Activated gamma-delta T cell treated with anti-CD3 and anti-CD28 coated beads, Interleukin-2, amount 50 U/mL, for 16 hours (primary cell): ENCODE measurements at places on chromosomes 1 and 21.

DNA sequence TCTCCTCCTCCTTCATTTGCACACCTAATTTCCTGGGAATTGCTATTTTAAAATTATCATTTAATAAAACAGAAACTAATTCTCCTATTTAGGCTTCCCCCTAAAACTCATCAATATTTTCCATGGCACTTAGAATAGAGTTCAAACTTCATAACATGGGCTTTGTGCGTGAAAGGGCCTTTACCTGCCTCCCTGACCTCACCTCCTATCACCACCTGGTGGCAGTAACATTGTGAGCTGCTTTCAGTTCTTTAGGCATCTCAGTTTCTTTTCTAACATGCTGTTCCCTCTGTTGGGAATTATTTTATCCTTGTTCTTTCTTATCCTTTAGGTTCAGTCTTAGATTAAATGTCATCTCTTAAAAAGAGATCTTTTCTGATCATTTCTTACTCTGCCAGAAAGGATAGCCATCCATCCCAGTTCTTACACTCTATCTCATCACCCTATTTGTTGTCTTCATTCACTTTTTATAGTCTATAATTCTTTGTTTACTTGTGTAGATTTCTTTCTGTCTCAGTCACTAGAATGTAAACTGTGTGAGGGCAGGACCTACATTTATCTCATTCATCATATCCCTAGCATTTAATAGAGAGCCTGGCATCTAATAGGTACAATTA, 133.8 kb upstream of the KIAA1614 start:
- DNase-seq, result no peak

GRCh38 chr1:35500439-35500838, 56.8 kb downstream of the KIAA0319L start:
- no peak for DNase-seq

GRCh38 chr1:217948741-217949140, 317.6 kb downstream of the SPATA17 start:
- no peak for DNase-seq

DNA sequence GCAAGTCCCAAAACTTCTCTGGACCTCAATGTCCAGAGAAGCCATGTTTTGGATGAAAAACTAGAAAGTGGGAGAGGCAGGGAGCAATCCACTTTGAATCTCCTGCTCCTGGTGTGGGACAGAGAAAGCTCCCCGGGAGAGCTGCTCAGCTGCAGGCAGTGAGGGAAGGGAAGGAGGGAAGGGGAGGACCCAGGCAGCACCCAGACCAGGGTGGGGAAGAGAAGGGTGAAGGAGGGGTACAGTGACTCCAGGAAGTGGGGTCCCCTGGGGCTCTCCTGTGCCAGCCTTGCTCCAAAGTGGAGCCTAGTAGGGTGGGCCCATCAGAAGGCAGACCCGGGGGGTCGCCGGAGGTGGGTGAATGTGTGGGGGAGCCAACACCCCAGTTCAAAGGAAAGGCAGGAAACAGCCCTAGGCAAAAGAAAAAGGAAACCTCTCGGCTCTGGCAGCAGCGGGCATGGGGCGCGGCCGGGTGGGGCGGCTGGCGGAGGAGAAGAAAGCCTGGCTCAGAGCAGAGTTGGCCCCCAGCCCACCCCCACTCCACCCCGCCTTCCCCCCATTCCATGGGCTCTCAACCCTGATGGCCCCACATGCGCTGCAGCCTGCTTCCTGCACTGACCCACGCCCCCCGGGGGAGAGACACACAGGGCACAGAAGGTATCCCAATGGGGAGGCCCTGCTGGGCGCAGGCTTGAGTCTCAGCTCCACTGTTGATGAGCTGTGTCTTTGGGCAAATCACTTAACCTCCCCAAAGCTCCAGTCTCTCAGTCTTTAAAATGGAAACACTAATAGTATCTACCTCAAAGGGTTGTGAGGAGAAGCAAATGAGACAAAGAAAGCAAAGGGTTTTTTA, 5.7 kb downstream of the LGR6 start:
- DNase-seq, result no peak

- DNase-seq, result no peak
These were observed 216.6 kb upstream of the EDN2 start for GRCh38 chr1:41700986-41701535.

- no peak for DNase-seq
These were observed 93.9 kb downstream of the STUM start for GRCh38 chr1:226642421-226642820.

- DNase-seq, result no peak
These were observed 31.8 kb downstream of the GADD45A start for GRCh38 chr1:67716800-67717199.

- DNase-seq, result no peak
These were observed at the start of gene PTPRC for GRCh38 chr1:198638894-198639635. PTPRC (plus strand) TSS chr1:198639040; CDS start chr1:198639269, 229 bp downstream.

DNA sequence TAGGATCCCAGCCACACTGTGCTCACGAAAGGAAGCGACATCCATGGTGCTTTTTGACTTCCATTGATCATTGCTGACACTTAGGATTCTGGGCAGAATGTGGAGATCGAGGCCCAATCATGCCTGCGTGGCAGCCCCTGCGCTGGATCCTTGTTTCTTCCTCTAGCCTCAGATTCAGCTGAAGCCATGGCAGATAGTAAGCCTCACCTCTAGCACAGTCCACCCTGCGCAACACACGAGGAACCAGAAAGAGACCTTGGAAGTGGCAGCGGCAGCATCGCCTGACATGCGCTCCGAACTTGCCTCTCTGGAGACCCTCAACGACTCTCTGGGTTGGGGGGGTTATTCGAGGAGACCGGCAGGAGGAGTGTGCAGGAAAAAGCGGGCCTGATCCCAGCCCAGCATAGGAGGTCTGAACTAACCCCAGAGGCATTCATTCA, 10.6 kb downstream of the HLX start:
- DNase-seq, result no peak

GRCh38 chr1:115071012-115071664, 18.2 kb downstream of the TSPAN2 start:
- no peak for DNase-seq

DNA sequence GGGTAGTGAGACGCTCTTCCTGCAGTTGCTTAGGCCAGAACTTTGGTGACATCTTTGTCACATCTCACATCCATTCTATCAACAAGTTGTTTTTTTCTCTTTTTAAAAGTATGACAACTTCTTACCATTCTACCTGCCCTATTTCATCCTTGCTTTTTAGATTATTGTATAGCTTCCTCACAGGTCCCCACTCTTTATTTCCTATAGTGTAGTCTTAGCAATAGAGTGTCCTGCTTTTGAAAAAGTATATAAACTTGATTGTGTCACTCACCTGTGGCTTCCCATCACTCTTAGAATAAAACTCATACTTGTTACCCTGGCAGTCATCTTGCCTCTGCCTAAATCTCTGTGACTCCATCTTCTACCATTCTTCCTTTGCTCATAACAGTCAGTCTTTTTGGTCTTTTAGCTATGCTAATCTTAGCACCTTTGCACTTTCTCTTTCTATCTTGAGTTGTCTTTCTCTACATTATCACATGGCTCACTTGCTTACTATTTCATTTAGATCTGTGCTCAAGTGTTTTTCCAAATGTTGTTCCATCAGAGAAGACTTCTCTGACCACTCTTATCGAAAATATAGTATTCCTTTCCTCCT, 9.5 kb downstream of the CDC73 start:
- no peak for DNase-seq

DNA sequence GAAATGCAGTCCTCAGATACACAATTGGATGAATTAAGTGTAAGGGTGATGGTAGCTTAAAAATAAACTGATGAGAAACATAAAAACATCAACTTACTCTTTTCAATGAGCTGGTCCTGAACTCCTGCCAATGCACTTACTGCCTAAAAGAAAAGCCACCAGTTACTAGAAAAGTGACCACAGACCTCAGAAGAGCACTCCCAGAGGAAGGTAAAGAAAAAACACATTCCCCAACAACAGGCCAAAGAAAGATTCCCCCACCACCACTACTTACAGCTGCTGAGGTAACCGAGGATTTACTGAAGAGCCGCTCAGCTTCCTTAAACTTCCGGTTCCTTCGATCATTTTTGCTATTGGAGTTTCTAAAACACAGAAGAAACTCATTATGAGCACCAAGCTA, 5.4 kb downstream of the MEAF6 start:
- DNase-seq, result no peak

DNA sequence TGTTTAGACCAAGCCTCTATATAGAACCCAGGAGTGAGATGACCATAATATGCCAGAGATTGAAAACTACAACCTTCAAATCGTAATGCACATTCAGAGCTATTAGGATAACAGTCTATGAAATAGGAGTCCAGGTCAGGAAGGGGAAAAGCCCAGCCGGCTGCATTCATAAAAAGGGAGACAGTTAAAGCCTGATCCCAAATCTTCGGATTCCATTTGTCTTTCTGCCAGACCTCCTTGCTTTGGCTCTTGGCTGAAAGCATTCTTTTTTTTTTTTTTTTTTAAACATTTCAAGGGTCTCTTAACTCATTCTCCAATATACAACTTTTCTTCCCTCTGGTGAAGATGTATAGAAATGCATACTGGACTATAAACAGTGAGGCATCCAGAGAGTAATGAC, 81.1 kb downstream of the NTPCR start:
- DNase-seq, result no peak

DNA sequence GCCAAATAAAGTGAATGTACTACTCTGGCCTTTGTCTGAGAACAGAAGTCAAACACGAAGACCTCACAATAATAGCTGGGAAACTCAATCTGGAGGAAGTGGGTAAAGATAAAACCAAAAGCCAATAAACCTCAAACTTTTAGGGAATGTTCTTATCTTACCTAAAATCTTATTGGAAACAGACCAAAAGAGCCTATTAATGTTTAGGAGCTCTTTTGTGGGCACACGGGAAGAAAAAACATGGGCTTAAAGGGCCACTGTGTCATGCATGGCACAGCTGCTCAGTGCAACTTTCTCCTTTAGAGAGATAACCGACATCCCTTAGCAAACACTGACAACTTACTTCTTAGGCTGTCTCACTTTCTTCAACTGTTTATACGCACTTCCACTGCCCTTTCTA, 16.1 kb downstream of the EIF2B3 start:
- DNase-seq, result no peak

DNA sequence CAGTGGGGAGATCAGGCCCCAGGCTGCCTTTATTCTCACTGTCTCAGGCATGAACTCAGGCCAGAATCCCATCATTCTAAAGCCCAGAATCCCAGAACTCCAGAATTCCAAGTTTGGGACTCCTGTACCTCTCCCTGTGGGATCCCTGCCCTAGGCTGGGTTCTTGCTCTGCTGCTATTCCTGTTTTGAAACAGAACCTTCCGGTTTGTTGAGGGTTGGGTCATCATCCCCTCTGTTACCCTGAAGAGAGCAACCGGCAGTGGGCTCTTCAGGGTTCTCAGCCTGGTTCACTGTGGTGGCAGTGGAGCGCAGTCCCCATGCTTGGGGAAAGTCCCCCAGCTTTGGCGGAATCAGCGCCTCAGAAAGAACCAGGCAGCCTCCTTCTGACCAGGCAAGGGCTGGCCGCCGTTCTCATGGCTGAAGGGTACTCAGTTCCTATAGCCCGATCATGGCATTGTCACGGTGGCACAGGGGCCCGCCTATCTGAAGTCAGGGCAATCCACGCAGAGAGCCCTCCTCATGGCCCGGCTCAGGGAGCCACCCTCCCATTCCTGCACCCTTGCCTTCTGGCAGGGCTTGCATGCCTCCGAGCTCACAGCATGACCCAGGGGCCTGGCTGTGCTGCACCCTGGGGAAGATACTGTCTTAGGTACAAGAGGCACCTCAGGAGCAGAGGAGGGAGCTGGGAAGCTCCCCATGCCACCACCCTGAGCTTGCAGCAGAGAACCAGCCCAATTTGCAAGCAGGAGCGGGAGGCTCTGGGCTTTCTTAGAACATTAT, 335.6 kb upstream of the VAMP3 start:
- DNase-seq, result no peak

- no peak for DNase-seq
These were observed 688.9 kb downstream of the USP25 start for GRCh38 chr21:16418642-16419041.

- peak; percentile 5 for DNase-seq
These were observed 28.1 kb downstream of the RABIF start for GRCh38 chr1:202860744-202861419.

GRCh38 chr1:111139324-111139955, 453 bp downstream of the DRAM2 start:
- no peak for DNase-seq

GRCh38 chr1:97209381-97209957, 487.9 kb downstream of the PTBP2 start:
- no peak for DNase-seq

DNA sequence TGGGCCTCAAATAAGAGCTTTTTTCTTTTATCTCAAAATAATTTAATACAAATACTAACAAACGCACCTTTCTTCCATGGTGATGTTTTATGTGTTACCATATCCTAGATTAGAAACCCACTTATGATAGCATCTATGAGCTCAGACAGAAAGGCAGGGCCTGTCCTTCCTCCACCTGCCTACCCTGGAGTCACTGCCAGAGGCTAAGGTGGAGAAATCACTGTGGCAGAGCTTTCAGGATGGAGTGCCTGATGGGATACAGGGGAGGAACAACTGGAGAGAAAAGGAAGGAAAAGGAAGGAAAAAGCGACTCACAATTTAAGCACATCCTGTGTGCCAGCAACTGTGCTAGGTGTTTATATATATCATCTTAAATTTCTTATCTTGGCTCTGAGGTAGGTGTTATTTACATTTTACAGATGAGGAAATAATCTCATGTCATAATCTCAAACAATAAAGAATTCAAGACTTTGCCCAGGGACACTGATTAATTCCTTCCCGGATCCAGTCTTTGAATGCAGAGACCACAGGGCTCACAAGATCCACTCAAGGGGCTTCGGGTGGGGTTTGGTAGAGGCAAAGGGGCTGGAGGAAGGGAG, 45.4 kb downstream of the RCAN1 start:
- DNase-seq, result no peak

GRCh38 chr1:44684525-44684924, 10.0 kb downstream of the ARMH1 start:
- DNase-seq, result no peak

DNA sequence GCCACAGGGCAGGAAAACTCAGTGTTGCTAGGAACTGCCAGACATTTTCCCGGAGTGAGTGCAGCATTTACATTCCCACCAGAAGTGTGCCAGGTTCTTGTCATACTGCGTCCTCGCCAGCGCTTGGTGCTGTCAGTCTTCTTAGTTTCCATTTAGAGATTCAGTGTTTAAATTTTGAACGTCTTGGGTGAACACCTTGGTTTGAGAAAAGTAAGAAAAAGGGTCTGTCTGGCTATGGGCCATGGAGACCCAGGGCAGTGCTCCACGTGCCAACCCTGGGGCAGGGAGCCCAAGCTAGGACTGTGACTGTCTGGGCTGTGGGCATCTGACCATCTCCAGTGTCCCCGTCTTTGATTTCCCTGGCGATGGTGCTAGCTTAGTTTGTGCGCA, 16.0 kb downstream of the IBA57 start:
- DNase-seq, result no peak

DNA sequence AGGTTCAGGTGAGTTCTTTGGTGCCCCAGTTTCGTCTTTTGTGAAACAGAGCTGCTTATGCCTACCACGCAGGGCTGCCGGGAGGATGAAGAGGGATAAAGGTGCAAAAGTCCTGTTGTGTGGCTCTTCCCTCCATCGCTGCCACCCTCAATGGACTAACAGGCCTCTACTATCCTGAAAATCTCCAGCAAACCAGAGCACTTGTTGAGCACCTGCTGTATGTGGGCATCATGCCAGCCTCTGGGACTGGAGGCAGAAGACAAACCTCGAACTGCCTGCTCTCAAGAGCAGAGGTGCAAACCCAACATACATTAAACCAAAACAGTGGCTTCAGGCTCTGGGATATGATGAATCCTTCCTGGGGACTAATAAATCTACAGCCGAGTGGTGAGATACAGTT, 174.1 kb downstream of the ACTL8 start:
- no peak for DNase-seq
